ENCODE measurements at places on chromosomes 5 and 9.

DNA sequence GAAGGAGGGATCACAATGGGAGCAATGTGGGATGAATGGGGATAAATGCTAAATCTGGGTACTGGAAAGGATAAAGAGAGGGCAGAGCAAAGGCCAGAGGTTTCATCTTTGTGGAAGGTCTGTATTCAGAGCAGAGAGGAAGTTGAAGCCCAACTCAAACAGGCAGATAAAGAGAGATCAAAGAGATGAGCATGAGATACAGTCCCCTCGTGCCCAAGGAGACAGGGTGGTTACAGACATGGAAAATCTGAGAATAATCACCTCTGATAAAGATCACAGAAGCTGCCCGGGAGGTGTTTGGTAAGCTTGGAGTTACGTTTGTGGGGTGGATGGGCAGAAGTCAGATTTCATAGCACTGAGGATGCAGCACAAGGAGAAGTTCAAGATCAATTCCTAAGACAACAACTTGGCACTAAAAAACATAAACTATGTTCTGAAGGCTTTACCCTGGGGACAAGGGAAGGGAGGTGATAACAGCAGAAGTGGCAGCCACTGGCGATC is 459 bp upstream of the ERAP2 start:
- no peak for DNase-seq

DNA sequence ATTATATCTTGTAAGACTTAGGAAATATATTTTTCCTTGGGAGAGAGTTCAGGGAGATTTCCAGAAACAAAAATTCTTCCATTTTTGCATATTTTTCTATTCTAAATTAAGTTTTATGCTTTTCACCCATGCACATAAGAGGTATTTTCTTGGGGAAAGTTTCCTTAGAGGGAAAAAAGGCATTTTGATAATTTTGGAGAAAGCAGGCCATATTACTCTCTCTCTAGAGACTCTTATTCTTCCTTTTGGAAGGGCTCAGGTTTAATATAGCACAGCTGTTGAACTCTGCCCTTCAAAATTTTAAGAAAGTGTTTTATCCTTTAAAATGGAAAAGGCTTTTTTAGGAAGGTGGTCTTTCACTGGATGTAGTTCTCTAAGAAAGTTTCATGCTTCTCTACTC is 8.0 kb downstream of the NDUFS4 start:
- DNase-seq = no peak

DNA sequence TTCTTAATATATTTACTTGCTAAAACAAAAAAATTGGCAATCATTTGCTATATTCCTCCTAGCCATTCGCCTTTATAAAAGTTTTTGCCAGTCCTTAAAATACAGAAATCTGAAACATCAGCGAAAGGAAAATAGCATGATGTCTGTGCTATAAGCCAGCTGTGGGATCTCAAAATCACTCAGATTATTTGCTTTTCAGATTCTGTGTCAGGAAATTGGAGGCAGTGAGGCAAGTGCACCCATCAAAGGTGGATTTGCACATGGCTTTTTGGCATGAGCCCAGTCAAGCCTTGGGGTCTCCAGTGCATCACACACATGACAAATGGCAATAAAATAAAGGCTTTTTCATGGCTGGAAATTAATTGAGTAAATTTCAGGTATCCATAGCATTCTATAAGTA is 196.8 kb upstream of the DAPK1 start:
- no peak for DNase-seq

DNA sequence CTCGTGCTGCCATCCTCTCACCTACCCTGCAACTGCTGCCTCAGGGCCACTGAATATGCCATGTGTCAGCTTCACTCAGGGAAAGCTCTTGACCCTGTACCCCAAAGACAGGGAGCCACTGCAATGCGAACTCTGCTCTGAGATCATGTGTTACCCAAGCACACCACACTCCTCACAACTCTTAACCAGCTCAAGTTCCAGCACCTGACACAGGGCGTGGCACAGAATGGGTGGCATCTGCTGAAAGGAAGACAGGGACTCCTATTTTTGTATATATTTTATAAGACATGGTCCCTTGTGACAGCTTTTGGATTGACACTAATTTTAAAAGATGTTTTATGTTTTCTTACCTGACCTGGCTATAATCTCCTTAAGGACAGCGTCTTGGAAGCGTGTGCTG is 10.7 kb downstream of the PHYKPL start:
- no peak for DNase-seq

DNA sequence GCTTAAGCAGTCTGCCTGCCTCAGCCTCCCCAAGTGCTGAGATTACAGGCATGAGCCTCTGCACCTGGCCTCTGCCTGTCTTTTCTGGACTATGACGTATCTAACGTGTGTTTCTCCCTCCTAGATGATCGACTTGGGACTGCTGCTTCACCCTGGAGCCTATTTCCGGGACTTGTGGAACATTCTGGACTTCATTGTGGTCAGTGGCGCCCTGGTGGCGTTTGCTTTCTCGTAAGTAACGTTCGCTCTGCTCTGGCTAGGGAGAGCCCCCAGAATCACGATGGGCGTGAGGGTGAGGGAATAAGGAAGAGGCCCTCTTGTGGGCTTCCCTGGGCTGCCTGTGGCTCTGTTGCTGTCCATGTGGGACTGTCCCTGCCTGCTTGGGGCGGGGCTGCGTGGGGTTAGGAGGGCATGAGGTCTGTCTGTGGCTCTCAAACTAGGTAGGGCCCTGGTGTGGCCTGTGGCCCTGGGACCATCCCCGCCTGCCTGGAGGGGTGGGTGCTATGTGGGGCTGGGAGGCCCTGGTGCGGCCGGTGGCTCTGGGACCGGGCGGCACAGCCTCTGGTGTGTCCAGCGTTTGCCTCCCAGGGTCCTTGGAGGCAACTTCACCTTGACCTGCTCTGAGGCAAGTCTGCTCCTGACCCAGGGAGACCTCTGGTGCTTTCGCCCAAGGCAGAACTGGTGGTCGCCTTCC is 171.7 kb downstream of the CACNA1B start:
- DNase-seq = no peak

DNA sequence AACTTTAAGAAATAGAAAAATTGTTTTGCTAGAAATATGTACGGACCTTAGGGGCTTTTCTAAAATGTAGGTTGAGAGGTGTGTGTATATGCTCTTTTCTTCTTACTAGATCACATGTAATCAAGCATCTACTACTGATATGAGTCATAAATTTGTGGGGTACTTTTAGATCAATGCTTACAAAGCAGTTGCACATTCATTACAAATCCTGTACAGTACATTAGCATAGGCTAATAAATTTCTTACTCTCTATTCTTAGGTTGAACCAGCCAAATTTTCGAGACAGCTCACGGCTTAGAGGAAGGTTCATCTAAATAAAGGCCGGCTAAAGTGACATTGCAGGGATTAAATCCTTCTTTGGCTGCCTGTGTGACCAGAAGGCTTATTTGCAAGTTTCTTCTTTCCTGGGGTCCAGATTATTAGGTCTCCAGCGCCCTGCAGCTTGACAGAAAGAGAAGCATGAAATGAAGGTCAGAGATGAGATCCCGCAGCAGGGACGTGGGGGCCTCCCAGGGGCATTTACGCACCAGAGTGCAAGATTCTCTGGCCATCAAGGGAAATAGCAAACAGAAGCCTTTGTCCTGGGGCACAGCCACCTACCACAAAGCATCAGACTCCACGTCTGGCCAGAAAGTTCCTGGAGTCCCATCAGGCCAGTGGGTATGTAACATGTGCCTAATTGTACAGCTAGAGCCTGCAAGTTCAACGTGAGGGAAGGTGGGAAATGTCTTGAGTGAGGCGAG is 53.0 kb downstream of the NIM1K start:
- no peak for DNase-seq

GRCh38 chr5:139388198-139388821 is 1.4 kb downstream of the MZB1 start:
- DNase-seq = no peak

DNA sequence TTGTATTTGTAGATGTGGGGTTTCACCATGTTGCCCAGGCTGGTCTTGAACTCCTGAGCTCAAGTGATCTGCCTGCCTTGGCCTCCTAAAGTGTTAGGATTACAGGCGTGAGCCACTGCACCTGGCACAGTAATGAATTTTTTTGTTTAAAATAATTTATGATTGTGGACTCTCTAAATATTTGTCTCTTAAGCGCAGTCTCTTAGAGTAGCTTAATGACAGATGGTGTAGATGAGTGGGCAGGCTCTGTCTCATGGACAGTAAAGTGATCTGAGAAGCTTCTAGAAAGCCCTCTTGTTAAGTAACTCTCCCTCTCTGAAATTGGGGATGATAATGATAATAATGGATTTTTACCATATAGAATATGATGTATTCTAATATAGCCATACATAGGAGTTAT is 47.5 kb upstream of the KIAA1958 start:
- DNase-seq = no peak

DNA sequence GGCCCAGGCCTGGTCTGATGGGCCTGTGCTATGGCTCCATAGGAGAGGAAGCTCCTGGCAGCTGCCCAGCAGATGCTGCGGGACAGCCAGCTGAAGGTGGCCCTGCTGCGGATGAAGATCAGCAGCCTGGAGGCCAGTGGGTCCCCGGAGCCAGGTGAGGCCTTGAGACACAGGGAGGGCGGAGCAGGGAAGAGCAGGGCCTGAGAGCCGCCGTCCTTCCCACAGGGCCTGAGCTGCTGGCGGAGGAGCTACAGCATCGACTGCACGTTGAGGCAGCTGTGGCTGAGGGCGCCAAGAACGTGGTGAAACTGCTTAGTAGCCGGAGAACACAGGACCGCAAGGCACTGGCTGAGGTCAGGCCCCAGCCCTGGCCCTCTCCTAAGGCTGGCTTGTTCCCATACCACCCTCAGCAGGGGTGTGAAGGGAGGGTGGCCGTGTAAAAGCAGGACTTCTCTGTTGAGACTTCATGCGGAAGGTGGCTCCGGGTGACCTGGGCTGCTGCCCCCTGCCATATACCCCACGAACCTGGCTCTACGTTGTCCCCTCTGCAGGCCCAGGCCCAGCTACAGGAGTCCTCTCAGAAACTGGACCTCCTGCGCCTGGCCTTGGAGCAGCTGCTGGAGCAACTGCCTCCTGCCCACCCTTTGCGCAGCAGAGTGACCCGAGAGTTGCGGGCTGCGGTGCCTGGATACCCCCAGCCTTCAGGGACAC is 4.5 kb downstream of the PKN3 start:
- DNase-seq = no peak

- no peak for DNase-seq
Observed at GRCh38 chr5:53571403-53571802, 11.0 kb downstream of the NDUFS4 start.

- DNase-seq = no peak
Observed at GRCh38 chr5:9515436-9515835, 30.4 kb downstream of the SEMA5A start.

DNA sequence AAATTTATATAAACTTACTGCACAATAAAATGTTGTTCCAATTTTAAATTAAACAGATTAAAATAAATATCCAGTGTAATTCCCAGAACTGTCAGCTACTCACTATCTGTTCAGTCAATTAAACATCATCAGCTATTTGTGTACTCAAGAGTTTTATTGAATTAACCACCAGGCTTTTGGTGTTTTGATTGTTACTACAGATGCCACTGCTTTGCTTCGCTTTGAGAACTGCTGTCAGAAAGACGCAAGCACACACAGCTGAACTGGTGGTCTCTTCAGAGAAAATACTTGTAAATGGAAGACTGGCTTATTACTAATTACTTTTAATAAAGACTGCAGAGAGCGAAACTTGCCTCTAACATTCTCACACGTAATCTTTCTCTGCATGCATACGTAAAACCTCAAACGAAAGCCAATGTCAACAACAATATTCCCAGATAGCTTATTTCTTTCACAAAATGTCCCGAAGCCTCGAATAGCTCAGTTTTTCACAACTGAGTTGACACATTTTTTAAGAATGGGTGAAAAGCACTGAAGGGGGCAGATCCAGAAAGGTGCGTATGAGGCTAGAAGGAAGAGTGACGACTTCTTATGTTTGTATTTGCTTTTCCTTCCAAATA is 259.6 kb upstream of the RPS23 start:
- DNase-seq = no peak

DNA sequence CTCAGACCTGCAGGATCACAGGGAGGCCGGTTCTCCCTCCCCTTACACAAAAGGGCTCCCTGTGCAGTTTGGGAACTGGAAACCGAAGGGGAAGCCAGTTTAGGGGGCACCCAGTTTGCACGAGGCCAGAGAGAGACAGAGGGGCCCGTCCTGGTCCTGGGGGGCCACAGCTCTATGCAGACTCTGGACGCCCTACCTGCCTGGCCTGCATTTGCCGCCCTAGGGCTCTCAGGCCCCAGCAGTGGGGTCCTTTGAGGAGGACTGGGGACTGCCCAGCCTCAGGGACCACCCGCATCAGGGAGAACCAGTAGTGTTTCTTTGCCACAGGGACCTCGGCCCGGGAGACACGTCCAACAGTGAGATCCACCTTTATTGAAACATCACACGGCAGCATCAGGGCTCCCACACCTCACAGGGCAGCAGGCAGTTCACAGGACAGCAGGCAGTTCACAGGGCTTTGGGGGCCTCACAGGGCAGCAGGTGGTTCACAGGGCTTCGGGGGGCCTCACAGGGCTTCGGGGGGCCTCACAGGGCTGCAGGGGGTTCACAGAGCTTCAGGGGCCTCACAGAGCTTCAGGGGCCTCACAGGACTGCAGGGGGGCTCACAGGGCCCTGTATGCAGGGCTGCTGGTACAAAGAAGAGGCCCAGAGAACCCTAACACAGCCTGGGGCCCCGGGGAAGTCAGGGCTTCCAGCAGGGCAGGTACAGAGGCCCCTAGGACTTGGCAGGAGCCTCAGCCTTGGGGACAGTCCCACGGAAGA is 648 bp upstream of the NSMF start:
- no peak for DNase-seq

GRCh38 chr5:120510994-120511686 is 47.0 kb downstream of the PRR16 start:
- no peak for DNase-seq

GRCh38 chr9:127963359-127964064 is 17.3 kb downstream of the EEIG1 start:
- no peak for DNase-seq

- DNase-seq = peak; percentile 36
Observed at GRCh38 chr5:78293851-78294247, 649 bp downstream of the AP3B1 start.

DNA sequence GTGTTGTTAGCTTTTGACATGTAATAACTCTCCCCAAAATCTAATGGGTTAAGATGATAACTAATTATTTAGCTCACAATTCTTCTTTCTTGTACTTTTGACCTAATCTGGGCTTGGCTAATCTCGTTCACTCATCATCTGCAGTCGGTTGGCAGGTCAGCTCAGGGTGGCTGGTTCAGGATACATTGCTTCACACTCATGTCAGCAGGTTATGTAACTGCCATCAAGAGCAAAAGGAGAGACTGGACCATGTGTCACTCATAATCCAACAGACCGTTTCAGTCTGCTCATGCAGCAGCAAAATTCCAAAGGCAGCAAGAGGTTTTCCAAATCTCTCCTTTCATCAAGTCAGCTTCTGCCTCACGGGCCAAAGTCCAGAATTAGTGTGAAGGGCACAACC is 998.4 kb upstream of the CTNND2 start:
- DNase-seq = no peak

- peak; percentile 72 for DNase-seq
Observed at GRCh38 chr5:158880483-158881001, 219.2 kb downstream of the EBF1 start.

GRCh38 chr5:133665571-133665970 is 53.2 kb upstream of the FSTL4 start:
- DNase-seq = no peak
